Stimulated activated CD8-positive, alpha-beta memory T cell treated with anti-CD3 and anti-CD28 coated beads, Interleukin-15, amount 100 ng/mL, for 1 hour (primary cell): ENCODE measurements at places on chromosomes 2 and 18.

DNA sequence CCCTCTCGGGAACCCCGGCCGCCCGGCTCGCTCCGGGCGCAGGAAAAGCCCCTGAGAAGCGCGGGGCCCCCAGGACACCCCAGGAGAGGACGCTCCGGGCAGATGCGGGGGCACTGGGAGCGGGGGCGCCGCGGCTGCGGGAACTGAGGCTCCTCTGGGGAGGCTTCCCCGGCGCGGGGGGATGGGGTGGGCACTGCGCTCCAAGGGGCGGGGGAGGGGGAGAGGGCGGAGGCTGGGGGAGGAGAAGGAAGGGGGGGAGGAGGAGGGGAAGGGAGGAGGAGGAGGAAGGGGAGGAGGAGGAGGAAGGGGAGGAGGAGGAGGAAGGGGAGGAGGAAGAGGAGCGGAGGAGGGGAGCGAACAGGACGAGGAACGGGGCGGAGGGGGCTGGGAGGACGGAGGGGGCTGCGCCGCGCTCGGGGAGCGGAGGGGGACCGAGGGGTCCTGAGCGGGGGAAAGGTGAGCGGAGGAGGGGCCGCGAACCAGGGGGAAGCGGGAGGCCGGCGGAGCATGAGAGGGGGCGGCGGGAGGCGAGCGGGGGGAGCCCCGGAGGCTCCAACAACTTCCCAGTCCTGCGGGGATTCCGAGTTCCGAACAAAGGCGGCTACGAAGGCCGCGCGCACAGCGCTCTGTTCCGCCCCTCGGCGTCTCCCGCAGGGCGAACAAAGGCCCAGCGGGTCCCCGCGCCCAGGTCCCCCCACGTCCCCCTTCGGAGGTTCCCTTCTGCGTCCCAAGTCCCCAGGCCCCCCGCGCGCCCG lies 742 bp downstream of the PXDN start:
- DNase-seq, result no peak

DNA sequence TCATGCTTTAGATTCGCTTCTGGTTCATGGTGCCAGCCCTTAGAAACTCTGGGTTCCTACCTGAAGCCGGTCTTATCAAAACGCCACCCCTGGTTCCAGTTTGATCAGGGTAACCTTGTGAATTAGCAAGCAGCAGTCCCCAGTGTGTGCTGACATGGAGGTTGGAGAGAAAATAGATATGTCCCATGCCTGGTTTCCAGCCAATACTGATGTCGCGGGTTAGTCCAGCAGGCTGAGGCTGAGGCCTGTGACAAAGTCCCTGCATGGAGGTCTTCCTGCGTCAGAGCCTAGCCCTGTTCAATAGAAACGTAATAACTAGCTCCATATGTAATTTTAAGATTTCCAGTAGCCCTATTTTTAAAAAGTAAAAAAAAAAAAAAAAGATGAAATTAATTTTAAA lies 28.2 kb downstream of the LPIN1 start:
- no peak for DNase-seq

- DNase-seq, result no peak
These were observed 154.0 kb upstream of the ARL4C start for GRCh38 chr2:234650911-234651310.

GRCh38 chr18:58898010-58898799 lies 33.5 kb downstream of the ZNF532 start:
- DNase-seq, result no peak

DNA sequence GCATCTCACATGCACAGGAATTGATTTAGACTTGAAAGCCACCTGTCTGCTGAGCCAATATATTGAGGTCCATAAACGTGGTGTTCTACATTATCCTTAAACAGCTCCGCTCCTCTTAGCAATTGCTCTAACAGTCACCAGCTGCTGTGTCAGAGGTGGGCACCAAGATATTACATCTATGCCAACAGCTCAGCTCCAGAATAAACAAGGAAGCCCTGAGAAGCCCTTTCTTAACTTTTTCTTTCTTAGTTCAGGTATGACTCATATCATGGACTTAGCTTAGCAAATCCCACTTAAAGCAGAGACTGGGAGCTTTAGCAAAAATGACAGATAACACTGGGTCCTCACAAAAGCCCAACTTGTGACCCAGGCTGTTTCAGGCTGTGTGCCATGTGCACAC lies 436.6 kb downstream of the IRS1 start:
- no peak for DNase-seq
